ENCODE measurements at places on chromosomes 4 and X.
A peak's percentile ranks its signal among the peaks of the same experiment; 100 is the strongest.

DNA sequence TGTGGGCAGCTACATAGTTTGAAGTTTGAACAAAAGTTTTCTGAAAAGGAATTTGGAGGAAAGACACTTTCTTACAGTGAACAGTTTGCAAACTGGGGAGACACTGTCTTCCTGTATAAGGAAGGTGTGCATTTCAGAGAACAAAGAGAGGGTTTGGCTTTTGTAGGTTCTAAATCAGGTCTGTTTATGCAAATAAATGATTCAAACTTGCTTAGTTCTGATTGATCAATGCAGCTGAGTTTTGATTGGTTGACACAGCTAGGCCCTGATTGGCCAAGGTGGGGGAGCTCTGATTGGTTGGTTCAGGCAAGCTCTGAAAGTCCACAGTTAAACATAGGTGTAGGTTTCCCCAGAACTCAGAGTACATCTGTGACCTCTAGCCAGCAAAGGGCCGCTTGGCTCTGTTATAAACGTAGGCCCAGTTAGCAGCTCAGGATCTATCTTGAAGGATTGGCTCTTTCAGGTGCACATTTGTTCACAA lies 63.0 kb upstream of the ENPP6 start:
- peak; percentile 14 for DNase-seq

DNA sequence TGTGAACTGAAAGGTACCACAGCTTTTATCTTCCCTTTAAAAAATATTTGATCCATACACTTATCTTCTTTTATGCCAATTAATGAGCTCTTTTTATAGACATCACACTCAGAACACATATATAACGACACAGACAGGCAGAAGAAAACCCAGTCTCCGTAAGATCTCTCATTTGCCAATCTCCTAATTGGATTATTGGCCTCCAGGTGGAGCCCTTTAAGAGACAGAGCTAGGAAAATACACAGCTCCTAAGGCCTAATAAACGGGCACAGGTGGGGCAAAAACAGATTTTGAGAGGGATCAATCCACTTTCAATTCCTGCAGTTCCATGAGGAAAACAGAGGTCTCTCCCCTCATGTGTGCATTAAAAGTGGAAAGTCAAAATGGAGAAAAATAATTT lies 1495.4 kb downstream of the RPA4 start:
- DNase-seq, result no peak

DNA sequence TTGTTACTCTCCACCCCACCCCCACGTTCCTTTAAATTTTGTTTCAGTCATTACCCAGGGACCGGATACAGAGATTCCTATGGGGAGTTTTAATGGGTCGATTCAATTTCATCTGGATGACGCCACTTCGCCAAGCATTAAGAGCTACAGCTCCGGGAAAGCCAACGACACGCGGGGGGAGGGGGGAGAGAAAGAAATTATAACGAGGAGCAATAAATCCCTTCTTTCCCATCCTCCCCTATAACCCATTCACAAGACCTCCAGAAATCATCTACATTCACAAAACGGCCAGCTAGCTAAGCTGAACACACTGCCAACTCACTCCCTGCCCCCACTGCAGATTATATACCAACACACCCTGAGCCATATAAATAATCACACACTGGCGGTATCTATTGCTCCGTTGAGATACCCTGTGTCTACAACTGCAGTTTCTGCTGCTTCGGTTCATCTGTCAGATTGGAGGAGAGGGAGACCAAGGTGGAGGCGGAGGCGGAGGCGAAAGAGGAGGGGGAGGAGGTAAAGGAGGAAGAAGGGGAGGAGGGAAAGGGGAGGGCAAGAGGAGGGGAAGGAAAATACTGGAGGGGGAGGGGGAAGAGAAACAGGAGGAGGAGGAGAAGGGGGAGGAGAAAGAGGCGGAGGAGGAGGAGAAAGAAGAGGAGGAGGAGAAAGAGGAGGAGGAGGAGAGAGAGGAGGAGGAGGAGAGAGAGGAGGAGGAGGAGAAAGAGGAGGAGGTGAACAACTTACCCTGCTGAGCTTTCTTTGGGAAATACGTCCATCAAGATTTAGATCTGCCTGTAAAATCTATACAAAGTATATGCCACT lies 113.9 kb upstream of the VAMP7 start:
- no peak for DNase-seq

DNA sequence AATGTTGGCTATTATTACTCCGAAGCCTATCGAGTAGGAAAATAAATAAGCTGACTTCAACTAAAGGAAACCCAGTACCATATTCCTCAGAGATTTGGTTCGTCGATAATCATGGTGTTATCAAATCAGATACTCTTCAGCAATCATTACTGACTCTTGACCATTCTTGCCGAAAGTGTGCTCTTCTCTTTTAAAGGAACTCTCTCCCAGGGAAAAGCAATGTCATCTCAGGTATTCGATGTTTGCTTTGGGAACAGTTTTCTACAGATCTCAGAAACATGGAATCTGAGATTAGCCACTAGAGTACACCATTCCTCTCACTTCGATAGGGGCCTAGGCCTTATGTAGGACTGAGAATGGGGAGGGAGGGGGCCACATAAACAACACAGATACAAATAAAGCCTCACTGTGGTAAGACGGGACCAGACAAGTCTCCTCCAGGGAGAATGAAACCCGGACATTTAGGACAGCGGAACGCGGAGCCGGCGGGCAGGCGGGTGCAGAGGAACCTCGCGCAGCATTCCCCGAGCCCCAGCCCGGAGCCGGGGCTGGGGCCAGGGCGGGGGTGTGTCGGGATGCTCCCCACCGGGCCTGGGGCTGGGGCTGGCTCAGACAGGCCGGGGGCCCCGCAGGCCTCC lies 581 bp downstream of the DNAJB14 start:
- DNase-seq, result no peak

GRCh38 chr4:54391104-54391503 lies 162.0 kb downstream of the PDGFRA start:
- no peak for DNase-seq

GRCh38 chr4:67691328-67691727 lies 9.6 kb downstream of the UBA6 start:
- no peak for DNase-seq

GRCh38 chr4:15340902-15341732 lies 86.7 kb upstream of the C1QTNF7 start:
- no peak for DNase-seq

- no peak for DNase-seq
Measured at GRCh38 chrX:72037601-72038000, 94.1 kb downstream of the RTL5 start.

DNA sequence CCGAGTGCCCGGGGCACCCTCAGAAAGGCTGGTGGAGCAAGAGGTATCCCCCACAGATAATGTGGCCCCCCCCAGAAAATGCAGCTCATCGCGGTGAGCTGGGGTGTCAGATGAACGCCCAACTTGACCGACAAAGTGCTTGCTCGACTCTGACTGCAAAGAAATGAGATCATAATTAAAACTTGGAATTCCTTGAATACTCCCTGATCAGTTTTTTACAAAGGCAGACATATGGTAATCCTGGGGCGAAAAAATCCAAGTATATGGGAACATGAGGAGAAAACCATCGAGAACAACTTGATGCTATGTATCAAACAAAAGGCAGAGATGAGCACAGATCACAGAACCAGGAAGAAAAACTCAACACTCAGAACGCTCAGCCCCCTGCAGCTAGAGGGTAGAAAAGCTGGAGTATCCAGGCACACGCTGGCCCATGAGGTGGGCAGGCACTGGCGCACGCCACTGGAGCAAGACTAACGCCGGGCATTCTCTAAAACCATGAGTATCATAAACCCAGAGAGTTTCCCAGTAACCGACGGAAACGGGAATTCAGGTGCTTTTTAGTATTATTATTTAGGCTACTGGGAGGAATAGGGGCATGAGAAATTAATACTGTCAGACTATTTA lies 127.3 kb downstream of the AFAP1 start:
- no peak for DNase-seq

DNA sequence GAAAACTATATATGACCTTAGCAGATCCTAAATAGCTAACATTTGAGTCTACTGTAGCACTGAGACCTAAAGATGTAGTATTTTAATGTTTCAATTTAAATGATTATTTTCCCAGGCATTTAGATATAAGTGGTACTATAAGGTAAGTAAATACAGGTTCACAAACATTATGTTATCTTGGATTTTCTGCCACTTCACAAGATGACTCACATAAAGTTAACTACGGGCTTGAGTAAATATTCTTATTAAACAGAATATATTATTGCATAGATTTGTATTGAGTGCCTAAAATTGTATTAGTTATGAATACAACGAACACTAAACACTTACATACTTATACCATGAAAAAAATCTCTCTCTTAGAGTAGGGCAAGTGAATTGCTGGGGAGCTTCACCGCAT lies 34.2 kb upstream of the VCX3B start:
- no peak for DNase-seq

DNA sequence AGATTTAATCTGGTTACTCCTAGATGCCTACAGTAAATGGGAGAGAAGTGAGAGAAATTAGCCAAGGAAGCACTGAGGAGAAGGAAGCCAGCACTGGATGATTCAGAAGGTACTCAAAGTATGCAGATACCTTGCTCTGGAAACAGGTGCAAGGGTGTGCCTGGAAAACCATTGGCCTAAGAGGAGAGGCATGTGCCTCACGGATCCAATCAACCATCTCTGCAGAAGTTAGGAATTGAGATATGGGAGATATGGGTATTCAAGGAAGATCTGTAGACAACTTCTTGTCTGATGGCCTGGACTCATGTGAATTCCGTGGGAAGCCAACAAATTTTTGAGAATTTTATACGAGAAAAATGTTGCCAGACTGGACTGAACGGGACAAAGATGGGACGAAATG lies 4.7 kb downstream of the H2BW1 start:
- no peak for DNase-seq

DNA sequence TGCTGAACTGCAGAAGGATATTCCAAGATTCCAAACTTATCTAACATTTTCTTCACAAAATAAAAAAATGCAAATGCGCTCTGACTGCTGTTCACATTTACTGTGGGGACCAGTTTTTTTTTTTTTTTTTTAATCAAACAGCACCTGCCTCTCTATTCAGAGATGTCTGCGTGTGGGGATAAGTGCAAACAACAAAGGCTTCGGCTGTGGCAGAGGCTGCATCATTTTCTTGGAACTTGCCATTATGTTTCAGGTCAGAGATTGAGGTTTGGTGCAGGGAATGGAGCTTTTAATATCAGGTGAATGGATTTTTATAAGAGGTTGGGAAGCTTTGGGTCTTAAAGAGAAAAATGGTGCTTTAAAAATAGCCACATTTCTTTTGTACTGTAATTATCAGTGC lies 78.2 kb upstream of the TET2 start:
- no peak for DNase-seq

DNA sequence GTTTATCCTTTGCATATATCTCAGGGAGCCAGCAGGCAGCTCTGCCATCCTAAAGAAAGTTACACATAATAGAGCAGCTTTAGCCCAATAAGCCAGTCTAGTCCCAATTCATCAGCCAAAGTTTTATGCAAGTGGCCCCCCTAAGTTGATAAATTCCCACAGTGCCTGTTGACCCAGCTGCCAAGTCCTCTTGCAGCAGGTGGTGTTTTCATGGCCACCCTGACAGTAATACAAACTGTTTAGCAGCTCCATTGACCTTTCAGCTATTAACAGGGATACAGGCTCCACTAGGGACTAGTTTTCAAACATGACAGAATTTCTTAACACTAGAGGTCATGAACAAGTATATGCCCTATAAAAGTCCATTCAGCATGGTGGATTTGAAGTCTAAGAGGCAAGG lies 77.5 kb downstream of the HHIP start:
- no peak for DNase-seq

- DNase-seq, result no peak
Measured at GRCh38 chrX:138996268-138996667, 284.8 kb upstream of the FGF13 start.

DNA sequence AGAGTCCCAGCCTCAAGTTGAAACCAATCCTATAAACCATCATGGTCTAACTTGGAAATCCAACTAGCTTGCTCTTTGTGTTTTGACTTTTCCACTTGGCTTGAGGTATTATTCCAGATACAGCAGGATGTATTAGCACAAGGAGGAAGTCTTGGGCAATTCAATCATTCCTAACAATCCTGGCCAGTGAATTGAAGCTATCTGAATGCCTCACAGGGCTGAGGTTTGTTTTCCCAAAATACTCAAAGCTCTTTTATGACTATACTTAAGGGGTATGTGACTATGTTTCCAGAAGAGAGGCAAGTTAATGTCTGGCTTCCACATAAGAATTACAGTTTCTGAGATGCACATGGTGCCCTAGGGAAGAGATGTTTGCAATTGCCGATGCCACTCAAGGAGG lies 66.8 kb upstream of the SH3RF1 start:
- DNase-seq, result no peak

DNA sequence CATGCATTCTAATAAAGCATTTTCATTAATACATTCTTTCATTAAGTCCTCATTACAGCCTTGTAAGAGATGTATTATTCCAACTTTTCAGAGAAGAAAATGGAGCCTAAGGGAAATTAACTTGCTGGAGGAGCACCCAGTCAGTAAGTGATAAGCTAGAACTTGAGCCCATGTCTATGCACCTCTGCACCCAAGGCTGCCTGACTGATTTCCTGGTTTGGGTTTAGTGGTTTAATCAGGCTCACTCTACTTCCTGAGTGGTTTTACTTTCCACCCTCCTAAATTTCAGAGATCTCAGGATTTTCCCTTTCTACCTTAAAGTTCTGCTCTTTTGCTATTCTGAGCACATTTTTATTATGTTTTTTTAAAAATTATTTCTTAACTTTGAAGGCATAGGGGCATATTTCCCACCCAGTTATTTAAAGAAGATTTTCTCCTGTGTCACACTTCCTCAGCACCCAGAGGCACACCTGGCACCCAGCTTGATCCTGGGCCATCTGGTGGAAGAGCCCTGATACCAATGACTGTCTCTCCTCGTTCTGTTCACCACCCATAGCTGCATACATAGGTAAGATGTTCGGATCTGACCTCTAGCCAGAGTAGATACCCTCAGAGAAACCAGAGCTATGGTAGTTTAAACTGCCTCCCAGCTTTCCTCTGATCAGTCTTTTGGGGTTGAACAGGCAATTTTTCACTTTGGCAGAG lies 10.4 kb downstream of the CORIN start:
- no peak for DNase-seq

GRCh38 chr4:40656201-40656863 lies 26.7 kb upstream of the RBM47 start:
- no peak for DNase-seq

- no peak for DNase-seq
Measured at GRCh38 chr4:26233350-26233749, 87.5 kb upstream of the RBPJ start.

- no peak for DNase-seq
Measured at GRCh38 chr4:53855581-53856250, 208.7 kb downstream of the CHIC2 start.

- no peak for DNase-seq
Measured at GRCh38 chrX:9418262-9418661, 46.6 kb upstream of the TBL1X start.

GRCh38 chr4:184283659-184284335 lies 66.1 kb upstream of the ENPP6 start:
- no peak for DNase-seq

- DNase-seq, result no peak
Measured at GRCh38 chrX:32489125-32489524, 722.2 kb downstream of the DMD start.

- DNase-seq, result no peak
Measured at GRCh38 chrX:106774981-106775380, 27.5 kb upstream of the TBC1D8B start.

GRCh38 chrX:43333543-43333942 lies 322.6 kb upstream of the MAOA start:
- no peak for DNase-seq

All from stimulated activated naive CD4-positive, alpha-beta T cell treated with Interleukin-2 at 50 U/mL for 16 hours (primary cell).